ENCODE measurements at places on chromosomes 12 and 14.

DNA sequence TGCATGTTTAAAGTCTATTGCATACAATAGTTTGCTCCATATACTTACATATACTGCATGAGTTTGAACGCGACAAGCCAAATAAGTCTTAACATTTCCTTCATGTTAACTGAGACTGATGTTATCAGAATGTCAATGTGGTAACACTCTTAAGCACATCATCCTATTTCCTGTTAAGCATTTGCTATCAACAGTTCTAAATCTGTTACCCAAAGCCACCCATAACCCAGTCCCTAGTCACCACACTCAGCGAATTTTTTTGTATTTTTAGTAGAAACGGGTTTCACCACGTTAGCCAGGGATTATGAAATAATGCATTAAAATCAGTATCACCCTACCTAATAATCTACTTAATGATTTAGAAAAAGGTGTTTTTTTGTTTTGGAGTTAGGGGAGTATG, 39.4 kb downstream of the HNRNPC start:
- DNase-seq, result no peak

- DNase-seq, result no peak
Measured at GRCh38 chr14:100903672-100904185, at the start of gene RTL1. TSS of gene RTL1 (minus strand) at chr14:100903722. CDS start at chr14:100884788, 18,934 bp downstream.

- DNase-seq, result peak; percentile 12
Measured at GRCh38 chr14:63164108-63164683, 40.0 kb upstream of the RHOJ start.

- DNase-seq, result peak; percentile 6
Measured at GRCh38 chr12:67957383-67957782, 31.9 kb upstream of the IFNG-AS1 start.

DNA sequence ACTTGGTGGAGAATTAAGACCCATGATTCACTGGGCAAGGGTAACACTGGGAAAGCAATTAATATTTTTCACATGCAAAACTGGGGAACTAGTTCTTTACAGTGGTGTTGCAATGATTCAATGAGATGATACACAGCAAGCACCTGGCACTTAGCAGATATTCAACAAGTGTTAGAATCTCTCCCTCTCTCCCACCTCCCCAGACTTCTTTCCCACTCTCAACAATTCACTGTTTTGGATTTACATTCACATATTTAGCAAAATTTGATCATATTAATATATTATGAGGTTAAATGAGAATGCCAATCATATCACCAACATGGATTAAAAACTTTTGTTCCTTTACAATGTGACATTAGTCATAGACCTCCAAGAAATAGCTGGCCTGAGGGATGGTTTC, 223.1 kb upstream of the GRIP1 start:
- DNase-seq, result no peak

DNA sequence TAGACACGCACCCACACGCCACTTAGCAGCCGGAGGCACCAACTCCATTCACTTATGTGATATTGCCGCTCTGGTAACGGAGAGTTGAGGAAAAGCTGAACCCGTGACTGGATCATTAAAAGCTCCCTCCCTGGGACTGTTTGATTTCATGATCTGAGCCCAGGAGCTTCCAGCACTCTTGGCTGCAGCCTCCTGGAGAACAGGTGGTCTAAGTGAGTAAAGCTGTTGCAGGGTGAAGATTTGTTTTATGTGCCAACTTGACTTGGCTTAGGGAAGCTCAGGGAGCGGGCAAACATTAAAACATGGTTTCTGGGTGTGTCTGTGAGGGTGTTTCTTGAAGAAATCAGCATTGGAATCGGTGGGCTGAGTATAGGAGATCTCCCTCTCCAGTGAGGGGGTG, 16.9 kb upstream of the TMEM132C start:
- no peak for DNase-seq

GRCh38 chr12:89742337-89743022, 33.8 kb upstream of the ATP2B1 start:
- DNase-seq, result no peak

DNA sequence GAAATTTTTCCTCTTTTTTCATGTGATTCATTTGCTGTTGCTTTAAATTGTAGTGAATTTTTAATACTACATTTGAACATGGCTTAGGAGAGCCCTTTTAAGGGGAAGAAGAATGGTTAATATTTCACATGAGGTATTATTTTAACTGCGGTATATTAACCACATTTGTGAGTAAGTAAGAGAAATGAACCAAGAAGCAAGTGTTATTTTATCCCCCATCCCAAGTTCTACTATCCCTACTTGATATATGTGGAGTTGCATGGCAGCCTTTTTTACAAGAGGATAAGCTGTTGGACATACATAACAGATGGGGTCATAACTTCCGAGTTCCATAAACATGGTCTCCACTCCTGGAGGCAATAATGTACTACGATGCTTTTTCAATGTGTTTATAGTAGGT, 623.3 kb downstream of the LRFN5 start:
- no peak for DNase-seq

GRCh38 chr12:9043766-9044165, 54.4 kb downstream of the KLRG1 start:
- DNase-seq, result no peak

GRCh38 chr14:58280954-58281787, 17.2 kb upstream of the ARID4A start:
- peak; percentile 66 for DNase-seq

GRCh38 chr12:99005601-99006000, 360.5 kb downstream of the APAF1 start:
- no peak for DNase-seq

GRCh38 chr12:72057330-72057914, 118.8 kb downstream of the TPH2 start:
- DNase-seq, result peak; percentile 46

GRCh38 chr14:92589213-92589852, 75.8 kb downstream of the RIN3 start:
- DNase-seq, result no peak

- DNase-seq, result no peak
Measured at GRCh38 chr14:66619952-66620351, 112.0 kb downstream of the GPHN start.
